ENCODE measurements at places on chromosomes 4 and X.

GRCh38 chr4:70761276-70761816 is 39.6 kb downstream of the RUFY3 start:
- no peak for DNase-seq

GRCh38 chrX:136635235-136635634 is 12.7 kb upstream of the CD40LG start:
- peak; percentile 88 for DNase-seq

- no peak for DNase-seq
These were observed 27.9 kb upstream of the KIAA0232 start for GRCh38 chr4:6754481-6755087.

DNA sequence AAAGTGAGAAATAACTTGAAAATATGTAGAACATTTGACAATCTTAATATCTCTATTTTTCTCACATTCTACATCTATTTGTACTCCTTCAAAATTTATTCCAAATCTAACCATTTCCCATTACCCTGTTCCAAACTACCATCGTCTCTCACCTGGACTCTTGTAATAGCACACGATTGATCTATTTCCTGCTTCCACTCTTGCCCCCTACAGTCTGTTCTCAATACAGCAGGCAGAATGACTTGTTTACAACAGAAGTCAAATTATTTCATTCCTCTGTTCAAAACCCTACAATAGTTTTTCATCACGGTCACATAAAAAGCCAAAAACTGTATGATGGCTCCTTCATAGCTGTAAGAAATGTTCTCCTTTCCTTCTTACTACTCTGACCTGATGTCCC is 21.1 kb upstream of the LUZP4 start:
- DNase-seq: no peak

DNA sequence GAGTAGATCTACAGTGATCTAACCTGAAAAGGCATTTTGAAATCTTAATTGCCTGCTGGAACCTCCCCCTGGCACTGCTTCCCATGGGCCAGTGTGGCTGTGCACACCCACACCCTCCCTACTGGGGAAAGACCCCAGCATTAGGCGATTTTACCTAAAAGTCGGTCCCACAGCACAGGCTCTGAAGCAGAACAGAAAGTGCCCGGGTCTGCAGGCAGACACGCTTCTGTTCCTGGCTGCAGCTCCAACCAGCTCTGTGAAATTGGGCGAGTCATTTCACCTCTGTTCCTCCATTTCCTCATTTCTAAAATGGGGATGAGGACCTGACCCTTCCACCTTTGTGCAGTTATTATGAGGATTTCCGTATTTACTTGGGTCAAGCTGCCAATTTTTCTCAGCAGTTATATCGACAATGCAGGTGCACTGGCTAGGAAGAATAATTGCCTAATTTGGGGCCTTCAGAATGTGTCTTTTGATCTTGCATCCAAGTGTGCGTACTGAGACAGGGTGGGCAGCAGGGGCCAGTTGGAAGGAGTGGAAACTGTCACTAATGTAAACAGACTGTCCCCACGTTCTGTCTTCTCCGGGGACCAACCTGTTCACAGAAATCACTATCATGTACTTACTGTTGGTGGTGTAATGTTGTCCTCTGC is 7.1 kb downstream of the KLF3 start:
- DNase-seq: no peak

DNA sequence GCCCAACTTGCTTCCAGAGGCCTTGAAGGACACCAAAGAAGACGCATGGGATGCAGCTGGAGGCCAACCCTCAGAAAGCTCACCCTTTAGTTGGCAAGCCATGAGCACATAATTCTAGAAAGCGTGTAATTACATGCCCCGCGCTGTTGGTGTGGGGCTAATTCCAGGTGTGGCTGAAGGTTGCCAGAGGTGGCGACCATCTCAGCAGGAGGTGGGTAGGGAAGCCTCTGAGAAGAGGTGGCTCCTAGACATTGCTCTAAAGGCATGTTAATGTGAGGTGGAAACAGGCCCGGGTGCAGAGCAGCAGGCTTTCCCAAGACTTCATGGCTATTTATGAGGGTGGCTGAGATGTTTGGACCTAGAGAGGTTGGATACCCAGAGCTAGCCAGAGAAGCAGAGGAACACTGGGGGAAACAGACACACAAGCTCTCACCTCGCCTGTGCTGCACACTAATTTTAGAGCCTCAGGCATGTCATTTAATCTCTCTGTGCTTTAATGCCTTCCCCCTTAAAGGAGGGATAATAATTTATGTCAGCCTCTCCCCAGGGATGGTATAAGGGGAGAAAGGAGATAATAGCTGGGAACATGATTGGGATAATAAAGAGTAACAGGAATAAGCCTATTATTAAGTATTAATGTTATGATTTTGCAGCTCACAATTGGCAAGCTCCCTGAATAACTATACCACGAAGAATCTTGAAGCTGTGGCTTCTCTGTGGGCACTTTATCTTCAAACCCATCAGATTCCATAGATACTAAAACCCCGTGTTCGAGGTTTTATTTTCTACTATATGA is 60.0 kb upstream of the HELT start:
- peak; percentile 18 for DNase-seq

- DNase-seq: no peak
These were observed 150.6 kb downstream of the ADAMTS3 start for GRCh38 chr4:72418458-72418857.

GRCh38 chr4:185872747-185873380 is 60.9 kb upstream of the SORBS2 start:
- no peak for DNase-seq

GRCh38 chrX:39896951-39897740 is 200.6 kb downstream of the BCOR start:
- no peak for DNase-seq

GRCh38 chr4:174352061-174352819 is 68.5 kb downstream of the CEP44 start:
- no peak for DNase-seq

GRCh38 chr4:1012034-1012739 is 761 bp downstream of the FGFRL1 start:
- no peak for DNase-seq

DNA sequence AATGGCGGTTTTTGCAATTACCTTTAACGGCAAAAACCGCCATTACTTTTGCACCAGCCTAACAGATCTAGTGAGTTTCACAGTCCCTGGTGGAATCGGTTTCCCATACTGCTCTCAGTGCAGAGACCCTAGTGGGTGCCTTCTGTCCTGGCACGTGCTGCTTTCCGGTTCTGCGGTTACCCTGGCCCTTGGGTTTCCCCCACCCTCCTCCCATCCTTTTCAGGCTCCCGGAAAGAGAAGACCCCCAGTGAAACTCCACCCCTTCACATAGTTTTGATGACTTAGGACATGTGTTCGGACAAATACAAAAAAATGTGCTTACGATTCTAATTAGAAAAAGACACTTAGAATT is 36.9 kb downstream of the NLGN3 start:
- peak; percentile 62 for DNase-seq

DNA sequence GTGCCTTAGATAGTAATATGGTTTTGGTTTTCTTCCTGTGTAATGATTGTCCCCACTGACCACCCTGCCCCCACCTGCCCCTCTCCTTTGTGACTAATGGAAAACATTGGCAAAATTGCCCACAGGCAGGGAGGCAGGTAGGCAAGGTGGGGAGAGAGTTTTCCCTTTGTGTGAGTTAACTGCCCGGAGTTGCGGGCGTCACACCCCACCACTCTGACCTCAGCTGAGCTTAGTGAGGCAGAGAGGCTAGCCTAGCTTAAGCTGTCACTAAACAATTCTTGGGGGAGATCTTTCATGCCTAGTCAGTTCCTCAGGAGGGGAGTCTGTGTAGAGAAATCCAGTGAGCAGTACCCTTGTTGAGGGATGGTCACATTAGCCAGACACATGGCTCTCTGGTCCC is 245.3 kb downstream of the BCOR start:
- DNase-seq: no peak

All from Jurkat, Clone E6-1 (cell line).